ENCODE measurements at places on chromosomes 16 and 17. TPM values are rescaled to one million over a fixed set of nuclear protein-coding genes. Genes with fewer than 3 reads are reported as not detected.
A peak's percentile ranks its signal among the peaks of the same experiment; 100 is the strongest.

DNA sequence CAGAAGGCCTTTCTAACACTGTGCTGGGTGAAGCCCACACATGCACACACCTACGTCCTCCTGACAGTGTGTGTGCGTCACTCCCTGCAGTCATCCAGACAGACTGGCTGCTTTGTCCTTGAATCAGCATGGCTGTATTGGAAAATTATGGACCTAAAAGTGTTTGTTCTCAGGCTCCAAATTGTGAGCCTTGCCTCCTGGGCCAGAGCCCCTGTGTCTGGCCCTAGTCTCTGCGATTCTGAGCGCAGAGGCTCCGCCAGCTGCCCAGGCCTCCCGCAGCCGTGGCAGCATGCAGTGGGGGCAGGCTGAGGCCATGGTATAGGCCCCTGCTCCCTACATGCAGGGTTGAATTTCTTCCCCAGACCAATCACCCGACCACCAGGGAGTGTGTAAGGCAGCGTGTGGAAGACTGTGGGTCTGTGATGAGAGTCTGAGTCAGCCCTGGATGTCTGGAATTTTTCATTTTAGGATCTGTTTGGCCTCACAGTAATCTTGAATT, 166.9 kb downstream of the LGALS9B start:
- no peaks in the 10 kb centered on the region for H3K4me1 ChIP-seq
- no peak for DNase-seq
- H3K36me3 ChIP-seq, result peaks cover 3% of the 10 kb centered on the region
- H3K4me3 ChIP-seq, result no peak overlapping the region

- H3K36me3 ChIP-seq, result no peaks in the 10 kb centered on the region
- no peak overlapping the region for H3K4me3 ChIP-seq
- H3K27me3 ChIP-seq, result no peaks in the 10 kb centered on the region
- H3K27ac ChIP-seq, result no peak overlapping the region
- no peak for DNase-seq
Measured at GRCh38 chr17:37373530-37374159, 2.1 kb upstream of the C17orf78 start.

Gene TBX21
- 0.40 TPM for total RNA-seq

- no peak for DNase-seq
- no peaks in the 10 kb centered on the region for H3K4me1 ChIP-seq
Measured at GRCh38 chr16:4713663-4714501, 20.2 kb downstream of the ANKS3 start.

DNA sequence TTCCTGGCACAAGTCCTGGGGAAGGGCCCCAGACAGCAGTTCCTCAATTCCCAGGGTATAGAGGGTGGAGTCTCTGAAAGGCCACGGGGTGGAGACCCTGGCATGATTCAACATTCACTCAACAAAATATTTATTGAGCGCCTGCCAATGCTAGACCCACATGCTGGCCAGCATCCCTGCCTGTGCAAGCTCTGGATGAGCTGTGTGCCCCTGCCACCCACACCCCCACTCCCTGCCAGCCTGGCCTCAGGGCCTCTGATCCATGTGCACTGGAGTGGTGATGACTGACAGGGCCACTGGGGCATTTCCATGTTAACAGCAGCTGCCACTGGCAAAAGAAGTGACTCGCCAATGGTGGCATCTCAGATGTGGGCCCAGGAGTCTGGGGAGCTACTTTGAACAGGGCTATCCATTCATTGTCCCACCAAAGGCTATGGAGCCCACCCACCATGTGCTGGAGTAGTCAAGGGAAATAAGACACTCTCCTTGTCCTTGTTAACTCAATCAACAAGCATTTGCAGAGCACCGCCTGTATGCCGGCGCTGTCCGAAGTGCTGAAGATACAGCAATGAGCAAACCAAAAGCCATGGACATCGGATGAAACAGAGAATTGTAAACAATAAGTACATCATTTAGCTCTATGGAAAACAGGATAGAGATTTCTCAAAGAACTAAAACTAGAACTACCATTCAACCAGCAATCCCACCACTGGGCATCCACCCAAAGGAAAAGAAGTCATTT, 3.0 kb upstream of the PRSS22 start:
- no peaks in the 10 kb centered on the region for H3K36me3 ChIP-seq
- peaks cover 3% of the 10 kb centered on the region for H3K4me1 ChIP-seq
- DNase-seq, result no peak
- no peak overlapping the region for H3K4me3 ChIP-seq

DNA sequence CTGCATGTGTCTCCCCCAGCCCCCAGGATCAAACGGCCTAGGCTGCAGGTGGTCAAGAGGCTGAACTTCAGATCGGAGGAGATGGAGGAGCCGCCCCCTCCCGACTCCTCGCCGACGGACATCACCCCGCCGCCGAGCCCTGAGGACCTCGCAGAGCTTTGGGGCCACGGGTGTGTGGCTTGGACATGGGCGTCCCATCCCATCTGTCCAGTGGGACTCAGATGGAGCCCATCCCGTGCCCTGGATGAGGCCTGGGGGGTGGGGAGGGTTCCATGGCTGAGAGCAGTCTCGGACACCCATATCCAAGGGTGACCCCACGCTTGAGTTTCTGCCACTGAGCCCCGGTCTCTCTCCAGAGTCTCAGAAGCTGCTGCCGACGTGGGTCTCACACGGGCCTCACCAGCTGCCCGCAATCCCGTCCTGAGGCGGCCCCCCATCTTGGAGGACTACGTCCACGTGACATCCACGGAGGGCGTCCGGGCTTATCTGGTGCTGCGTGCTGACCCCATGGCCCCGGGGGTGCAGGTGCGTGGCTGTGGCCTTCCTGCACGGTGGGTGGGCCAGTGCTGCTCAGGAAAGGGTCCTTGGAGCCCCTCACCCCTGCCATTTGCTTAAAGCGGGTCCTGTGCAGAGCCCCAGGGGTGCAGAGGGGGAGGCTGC, 901 bp downstream of the CHTF18 start:
- H3K4me1 ChIP-seq, result peaks cover 13% of the 10 kb centered on the region
- H3K36me3 ChIP-seq, result no peaks in the 10 kb centered on the region
- H3K27me3 ChIP-seq, result no peaks in the 10 kb centered on the region
- H3K4me3 ChIP-seq, result peak overlapping the region; percentile 91
- H3K27ac ChIP-seq, result no peak overlapping the region
- DNase-seq, result no peak

- H3K4me1 ChIP-seq, result peaks cover 8% of the 10 kb centered on the region
- H3K36me3 ChIP-seq, result peaks cover 4% of the 10 kb centered on the region
- no peak for DNase-seq
- no peaks in the 10 kb centered on the region for H3K27me3 ChIP-seq
- no peak overlapping the region for H3K27ac ChIP-seq
Measured at GRCh38 chr17:3836551-3836950, 9.5 kb downstream of the NCBP3 start.

Gene CHST6
- total RNA-seq, result 0.25 TPM

Gene HYDIN
- total RNA-seq, result 4.0 TPM

Gene CCDC200
- total RNA-seq, result not detected

Gene TP53TG3
- not detected for total RNA-seq

DNA sequence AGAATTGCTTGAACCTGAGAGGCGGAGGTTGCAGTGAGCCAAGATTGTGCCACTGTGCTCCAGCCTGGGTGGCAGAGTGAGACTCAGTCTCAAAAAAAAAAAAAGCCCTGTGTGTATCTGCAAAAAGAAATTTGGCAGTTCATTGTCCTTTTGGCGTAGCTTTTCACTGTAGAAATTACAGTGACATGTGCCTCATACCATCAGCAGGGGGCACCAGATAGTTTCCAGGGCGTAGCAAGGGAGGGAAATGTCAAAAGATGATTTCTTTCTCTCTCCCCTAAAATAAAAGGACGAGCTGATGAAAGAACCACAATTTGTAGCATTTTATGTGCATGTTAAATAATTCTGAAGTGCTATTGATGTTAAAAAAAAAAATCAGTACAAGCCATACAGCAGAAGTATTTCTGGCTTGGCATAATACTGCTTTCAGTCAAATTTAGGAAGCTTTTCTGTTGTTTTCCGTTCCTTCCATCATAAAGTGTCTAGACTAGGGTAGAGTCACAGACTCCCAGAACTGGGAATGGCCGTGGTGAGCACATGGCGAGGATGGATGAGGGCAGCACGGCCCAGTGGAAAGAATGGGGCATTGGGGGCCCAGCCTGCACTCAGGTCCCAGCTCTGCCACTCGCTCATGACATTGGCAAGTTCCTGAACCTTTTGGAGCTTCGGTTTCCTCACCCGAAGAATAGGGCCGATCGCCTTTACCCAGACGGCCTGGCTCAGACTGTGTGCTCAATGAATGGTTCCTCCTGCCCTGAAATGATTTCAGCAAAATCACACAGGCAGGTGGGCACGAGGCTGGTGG, 59.8 kb upstream of the RPH3AL start:
- H3K4me1 ChIP-seq, result no peaks in the 10 kb centered on the region
- no peaks in the 10 kb centered on the region for H3K27me3 ChIP-seq
- no peaks in the 10 kb centered on the region for H3K36me3 ChIP-seq
- peak; percentile 51 for DNase-seq
- no peak overlapping the region for H3K4me3 ChIP-seq
- no peak overlapping the region for H3K27ac ChIP-seq

DNA sequence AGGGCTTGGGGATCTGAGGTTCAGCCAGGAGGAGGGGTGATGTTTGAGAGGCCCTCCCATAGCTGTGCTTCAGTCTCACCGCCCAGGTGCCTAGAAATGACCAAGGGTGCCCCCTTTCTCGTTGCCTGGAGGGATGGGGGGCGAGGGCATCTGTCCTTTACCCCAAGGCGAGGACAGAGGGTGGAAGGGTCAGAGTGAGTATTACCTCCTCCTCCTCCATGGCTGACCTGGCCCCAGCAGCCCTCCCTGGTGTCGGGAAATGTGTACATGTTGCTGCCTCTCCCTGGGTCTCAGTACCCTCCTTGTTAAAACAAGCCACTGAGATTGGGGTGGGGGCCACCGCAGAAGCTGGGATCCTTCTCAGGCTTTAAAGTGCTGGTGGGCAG, 2.4 kb downstream of the NECAB2 start:
- H3K4me3 ChIP-seq, result no peak overlapping the region
- H3K27ac ChIP-seq, result no peak overlapping the region
- DNase-seq, result peak; percentile 42

Gene HBA2
- total RNA-seq, result 4.9 TPM

Gene CCL1
- not detected for total RNA-seq

DNA sequence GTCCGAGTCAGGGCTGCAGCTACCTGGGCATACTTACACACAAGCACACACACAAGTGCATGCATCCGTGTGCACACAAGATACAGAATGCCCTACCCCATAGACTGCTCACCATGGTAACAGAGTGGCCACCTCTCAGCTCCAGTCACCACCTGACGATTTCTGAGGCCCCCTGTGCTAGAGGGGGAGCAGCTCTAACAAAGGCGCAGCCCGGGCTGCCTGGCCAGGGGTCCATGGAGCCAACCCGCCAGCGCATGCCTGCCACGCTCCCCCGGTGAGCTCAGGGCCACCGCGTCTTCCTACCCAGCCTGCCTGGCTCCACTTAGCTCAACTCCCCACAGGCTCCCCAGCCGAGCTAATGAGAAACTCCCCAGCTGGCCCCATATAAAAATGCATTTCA, 75.5 kb downstream of the ZNF423 start:
- H3K27me3 ChIP-seq, result no peaks in the 10 kb centered on the region
- no peaks in the 10 kb centered on the region for H3K36me3 ChIP-seq
- no peaks in the 10 kb centered on the region for H3K4me1 ChIP-seq
- DNase-seq, result no peak

DNA sequence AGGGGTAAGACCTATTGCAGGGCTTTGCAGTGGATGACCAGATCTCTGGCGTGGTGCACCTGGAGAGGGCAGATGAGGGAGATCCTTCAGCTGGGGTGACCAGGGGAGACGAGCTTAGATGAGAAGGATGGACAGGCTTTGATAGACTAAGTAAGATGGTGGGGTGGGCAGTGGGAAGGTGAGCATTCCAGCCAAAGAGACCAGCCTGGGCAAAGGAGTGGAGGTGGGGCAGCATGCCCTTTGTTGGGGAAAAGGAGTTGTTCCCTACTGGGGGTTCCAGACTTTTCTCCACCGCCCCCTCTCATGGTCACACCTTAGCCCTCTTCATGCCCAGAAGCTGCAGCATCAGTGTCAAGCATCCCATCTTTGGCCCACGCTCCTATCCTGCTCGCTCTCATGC, 27.6 kb downstream of the ANKRD40 start:
- H3K27ac ChIP-seq, result no peak overlapping the region
- no peak for DNase-seq
- H3K36me3 ChIP-seq, result peaks cover 11% of the 10 kb centered on the region

GRCh38 chr16:19375561-19376158, 42.0 kb upstream of the TMC5 start:
- no peaks in the 10 kb centered on the region for H3K36me3 ChIP-seq
- no peak overlapping the region for H3K4me3 ChIP-seq
- no peaks in the 10 kb centered on the region for H3K4me1 ChIP-seq
- H3K27me3 ChIP-seq, result no peaks in the 10 kb centered on the region

Gene GRB7
- total RNA-seq, result 18.3 TPM

Gene RPH3AL
- 45.1 TPM for total RNA-seq

- H3K27ac ChIP-seq, result no peak overlapping the region
- no peak for DNase-seq
- H3K27me3 ChIP-seq, result no peaks in the 10 kb centered on the region
Measured at GRCh38 chr16:70779361-70779760, 21.6 kb downstream of the VAC14 start.

DNA sequence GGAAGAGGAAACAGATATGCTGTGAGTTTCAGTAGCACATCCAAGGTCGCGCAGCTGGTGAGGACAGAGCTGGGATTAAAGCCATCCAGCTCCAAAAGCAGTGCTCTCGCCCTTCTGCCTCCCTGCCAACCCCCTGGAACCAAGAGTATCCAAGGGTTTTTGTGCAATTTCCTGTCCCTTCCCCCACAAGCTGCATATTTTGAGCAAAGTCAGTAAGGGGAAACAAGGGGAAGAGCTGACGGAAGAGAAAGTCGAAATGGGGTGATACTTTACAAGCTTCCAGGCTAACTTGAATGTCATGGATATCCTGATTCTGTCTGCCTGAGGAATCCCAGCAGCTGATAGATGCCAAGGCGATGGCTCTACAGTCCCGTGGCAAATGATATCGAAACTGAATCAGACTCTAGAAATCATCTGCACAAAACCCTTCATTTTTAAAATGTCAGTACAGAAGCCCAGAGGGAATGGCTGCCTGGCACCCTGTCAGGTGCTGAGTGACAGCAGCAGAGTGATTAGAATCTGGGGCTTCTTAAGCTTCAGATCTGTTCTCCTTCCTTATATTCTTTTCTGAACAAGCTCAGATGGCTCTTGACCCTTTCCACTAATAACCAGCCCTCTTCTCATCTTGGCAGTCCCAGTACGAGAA, 42.9 kb upstream of the TEKT3 start:
- peaks cover 18% of the 10 kb centered on the region for H3K4me1 ChIP-seq
- H3K27me3 ChIP-seq, result no peaks in the 10 kb centered on the region
- H3K4me3 ChIP-seq, result no peak overlapping the region
- DNase-seq, result no peak
- no peak overlapping the region for H3K27ac ChIP-seq

- H3K4me3 ChIP-seq, result no peak overlapping the region
- H3K36me3 ChIP-seq, result no peaks in the 10 kb centered on the region
- no peak for DNase-seq
- H3K27ac ChIP-seq, result no peak overlapping the region
Measured at GRCh38 chr16:75529959-75530358, 5.9 kb downstream of the CHST5 start.

Gene GFAP
- 0.28 TPM for total RNA-seq

- no peak overlapping the region for H3K27ac ChIP-seq
- DNase-seq, result no peak
- no peak overlapping the region for H3K4me3 ChIP-seq
- H3K27me3 ChIP-seq, result no peaks in the 10 kb centered on the region
- H3K4me1 ChIP-seq, result no peaks in the 10 kb centered on the region
- H3K36me3 ChIP-seq, result no peaks in the 10 kb centered on the region
Measured at GRCh38 chr17:71104225-71104624, 934.9 kb downstream of the KCNJ2 start.

- H3K4me3 ChIP-seq, result no peak overlapping the region
- no peaks in the 10 kb centered on the region for H3K4me1 ChIP-seq
- no peaks in the 10 kb centered on the region for H3K27me3 ChIP-seq
- no peak overlapping the region for H3K27ac ChIP-seq
- no peak for DNase-seq
Measured at GRCh38 chr16:70695331-70696070, 9.6 kb upstream of the MTSS2 start.
